ENCODE measurements at places on chromosomes 1 and 21. TPM values are rescaled to one million over a fixed set of nuclear protein-coding genes. Genes with fewer than 3 reads are reported as not detected.

CBR3 gene
- 9.6 TPM for total RNA-seq

FCGR3A gene
- total RNA-seq = 5.4 TPM

UTS2 gene
- not detected for total RNA-seq

CD34 gene
- total RNA-seq = 38.9 TPM

DNA sequence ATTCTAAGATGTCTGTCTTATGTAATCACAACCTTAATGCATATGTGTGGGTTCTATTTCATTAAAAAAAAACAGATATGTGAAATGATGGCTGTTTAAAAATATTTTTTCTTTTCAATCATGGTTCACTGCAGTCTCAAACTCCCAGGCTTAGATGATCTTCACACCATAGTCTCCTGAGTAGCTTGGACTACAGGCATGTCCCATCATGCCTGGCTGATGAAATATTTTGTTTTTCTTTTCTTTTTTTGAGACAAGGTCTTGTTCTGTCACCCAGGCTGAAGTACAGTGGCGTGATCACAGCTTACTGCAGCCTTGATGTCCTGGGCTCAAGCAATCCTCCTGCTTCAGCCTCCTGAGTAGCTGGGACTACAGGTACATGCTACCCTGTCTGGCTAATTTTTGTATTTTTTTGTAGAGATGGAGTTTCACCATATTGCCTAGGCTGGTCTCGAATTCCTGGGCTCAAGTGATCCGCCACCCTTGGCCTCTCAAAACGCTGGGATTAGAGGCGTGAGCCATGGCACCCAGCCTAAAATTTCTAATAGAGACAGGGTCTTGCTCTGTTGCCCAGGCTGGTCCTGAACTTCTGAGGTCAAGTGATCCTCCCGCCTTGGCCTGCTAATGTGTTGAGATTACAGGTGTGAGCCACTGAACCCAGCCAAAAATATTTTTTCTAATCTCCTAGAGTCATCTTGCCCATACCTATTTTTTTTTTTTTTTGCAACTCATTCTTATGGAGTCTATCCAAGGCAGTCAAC, 67.6 kb downstream of the GIPC2 start:
- ATAC-seq = no peak

DNA sequence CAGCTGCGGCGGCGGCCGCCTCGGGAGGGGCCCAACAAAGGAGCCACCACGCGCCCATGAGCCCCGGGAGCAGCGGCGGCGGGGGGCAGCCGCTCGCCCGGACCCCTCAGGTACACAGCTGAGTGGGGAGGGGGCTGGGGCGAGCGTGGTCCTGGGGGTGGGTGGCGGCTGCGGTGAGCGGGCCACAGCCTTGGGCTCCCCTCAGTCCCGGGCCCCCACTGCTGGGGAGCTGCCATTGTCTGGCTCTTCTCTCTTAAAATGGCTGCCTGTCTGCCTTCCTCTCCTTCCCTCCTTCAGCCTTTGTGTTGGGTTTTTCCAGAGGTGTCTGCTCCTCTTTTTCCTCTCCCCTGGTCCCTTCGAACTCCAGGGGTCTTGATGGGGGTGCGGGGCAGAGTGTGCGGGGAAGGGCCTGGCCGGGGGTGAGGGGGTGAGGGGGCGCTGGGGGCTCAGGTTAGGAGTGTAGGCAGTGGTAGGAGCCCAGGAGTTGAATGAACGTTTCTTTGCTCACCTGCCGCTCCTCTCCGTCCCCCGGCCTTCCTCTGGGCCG, 1.7 kb downstream of the ARID1A start:
- no peak for ATAC-seq

DNA sequence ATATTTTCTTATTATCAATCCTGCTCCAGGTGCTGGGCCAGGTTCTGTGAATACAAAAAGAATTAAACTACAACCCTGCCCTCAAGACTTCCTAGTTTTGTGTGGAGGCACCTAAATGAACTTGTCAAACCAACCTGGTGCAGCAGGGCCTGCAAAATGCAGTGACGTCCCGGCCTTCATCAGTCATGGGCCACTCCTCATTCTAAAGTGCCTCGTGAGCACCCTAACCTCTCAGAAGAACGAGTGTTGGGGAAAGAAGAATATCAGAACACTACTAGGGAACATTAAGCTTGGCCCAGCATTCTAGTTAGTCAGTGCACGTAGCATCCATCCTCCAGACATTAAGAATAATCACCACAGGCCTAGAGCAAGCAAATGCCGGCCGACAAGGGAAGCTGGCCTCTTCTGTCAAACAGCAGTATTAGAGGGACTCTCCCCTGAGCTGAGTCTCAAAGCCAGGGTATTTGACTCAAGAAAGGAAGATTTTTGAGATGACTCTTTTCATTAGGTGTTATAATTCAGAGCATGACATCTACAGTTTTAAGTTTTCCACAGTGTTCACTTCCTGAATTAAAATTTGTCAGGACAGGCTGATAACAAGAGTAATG, 137.9 kb downstream of the SLC45A1 start:
- peak; percentile 40 for ATAC-seq

GRCh38 chr1:147625362-147625995, 44.8 kb downstream of the ACP6 start:
- no peak for ATAC-seq

- ATAC-seq = peak; percentile 81
Observed at GRCh38 chr1:87151500-87152421, 176.9 kb upstream of the LMO4 start.

DNA sequence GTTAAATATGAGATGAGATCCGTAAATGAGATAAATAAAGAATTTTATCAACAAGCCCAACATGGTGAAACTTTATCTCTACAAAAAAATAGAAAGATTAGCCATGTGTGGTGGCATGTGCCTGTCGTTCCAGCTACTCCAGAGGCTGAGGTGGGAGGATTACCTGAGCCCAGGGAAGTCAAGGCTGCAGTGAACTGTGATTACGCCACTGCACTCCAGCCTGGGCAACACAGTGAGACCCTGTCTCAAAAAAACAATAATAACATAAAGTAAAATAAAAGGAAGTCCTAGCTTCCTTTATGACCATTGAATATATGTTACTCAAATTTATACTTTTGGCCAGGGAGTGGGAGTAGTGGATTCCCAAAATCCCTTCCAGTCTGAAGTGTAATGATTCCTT, 48.7 kb upstream of the TEKT2 start:
- ATAC-seq = no peak

GRCh38 chr1:85888921-85889320, 180.7 kb upstream of the ZNHIT6 start:
- ATAC-seq = no peak

- no peak for ATAC-seq
Observed at GRCh38 chr1:169110236-169110635, 3.7 kb downstream of the ATP1B1 start.

GRCh38 chr1:9654834-9655723, 3.5 kb downstream of the PIK3CD start:
- no peak for ATAC-seq

GRCh38 chr1:204565617-204566582, 49.7 kb downstream of the MDM4 start:
- peak; percentile 75 for ATAC-seq

DNA sequence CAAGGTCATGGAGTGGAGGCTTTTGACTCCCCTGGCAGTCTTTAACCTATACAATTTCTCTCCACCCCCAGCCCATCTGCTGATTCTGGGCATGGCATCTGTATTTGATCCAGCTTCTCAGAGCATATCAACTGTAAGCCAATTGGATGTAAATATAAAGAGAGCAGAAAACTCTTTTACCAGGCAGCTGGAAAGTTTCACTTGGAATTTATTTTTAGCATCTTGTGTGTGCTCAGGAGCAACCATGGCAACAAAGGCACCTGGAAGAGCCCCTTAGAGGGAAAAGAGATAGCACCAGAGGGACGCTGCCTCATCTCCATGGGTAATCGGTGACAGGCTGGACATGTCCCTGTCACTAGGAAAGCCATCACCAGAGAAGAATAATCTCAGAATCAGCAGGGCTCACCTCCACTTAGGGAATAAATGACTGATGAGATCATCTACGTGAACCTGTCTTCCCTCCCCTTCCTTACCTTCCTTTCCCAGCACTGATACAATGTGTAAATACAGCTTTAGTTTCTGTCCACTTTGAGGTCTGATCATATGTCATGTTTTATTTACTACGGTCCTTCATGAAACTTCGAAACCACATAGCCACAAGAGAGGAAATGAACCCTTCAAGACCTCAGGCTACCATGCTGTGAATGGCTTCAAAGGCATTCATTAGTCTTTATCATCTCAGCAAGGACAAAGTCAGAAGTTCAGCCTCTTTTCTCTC, 25.3 kb upstream of the SIPA1L2 start:
- ATAC-seq = no peak

Measured in gastroesophageal sphincter (tissue), 4 donors.